Activated CD4-positive, alpha-beta T cell treated with anti-CD3 and anti-CD28 coated beads, Interleukin-2, amount 10 ng/mL, durations not matched to agents 7 days and 5 days (primary cell): ENCODE measurements at places on chromosomes 11 and 22.

DNA sequence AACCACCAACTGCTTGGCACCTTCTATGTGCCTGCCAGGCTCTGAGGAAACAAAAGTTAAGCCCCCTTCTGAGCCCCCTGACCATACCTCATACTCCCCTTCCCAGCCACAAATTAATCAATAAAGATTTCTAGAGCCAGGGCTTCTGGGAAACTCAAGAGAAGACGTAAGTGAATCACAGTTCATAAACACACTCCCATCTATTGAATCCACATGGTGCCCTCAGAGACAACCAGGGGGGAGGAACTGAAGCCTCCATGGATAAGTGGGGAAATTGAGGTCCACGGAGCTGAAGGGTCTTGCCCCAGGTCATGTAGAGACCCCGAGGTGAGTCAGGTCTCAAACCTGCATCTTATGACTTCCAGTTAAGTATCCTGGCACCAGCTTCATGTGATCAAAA is 150.6 kb downstream of the MN1 start:
- DNase-seq: no peak

- no peak for DNase-seq
Observed at GRCh38 chr11:117868088-117868487, 8.4 kb downstream of the FXYD6 start.

DNA sequence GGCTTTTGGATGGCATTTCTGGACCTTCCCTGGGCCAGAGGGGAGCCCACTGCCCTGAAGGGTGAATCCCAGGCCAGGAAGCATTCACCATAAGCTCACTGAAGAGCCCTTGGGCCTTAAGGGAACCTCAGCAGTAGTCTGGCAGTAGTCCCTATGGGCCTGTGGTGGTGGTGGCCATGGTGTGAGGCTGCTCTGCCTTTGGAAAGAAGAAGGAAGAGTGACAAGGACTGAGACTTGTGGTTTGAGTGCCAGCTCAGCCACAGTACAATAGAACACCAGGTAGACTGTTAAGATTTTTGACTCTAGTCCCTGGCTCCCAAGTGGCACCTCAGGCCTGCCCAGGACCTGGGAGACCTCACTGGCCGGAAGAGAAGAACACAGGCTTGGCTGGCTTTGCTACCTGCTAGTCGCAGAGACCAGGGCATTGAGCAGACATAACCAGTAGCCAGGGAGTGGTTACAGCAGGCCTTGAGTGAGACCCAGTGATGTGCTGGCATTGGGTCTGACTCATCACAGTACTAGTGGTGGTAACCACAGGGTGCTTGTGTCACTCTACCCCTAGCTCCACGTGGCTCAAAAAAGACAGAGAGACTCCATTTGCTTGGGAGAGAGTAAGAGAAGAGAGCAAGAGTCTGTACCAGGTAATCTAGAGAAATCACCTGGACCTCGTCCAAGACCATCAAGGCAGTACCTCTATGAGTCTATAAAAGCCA is 259.8 kb upstream of the BLID start:
- no peak for DNase-seq

DNA sequence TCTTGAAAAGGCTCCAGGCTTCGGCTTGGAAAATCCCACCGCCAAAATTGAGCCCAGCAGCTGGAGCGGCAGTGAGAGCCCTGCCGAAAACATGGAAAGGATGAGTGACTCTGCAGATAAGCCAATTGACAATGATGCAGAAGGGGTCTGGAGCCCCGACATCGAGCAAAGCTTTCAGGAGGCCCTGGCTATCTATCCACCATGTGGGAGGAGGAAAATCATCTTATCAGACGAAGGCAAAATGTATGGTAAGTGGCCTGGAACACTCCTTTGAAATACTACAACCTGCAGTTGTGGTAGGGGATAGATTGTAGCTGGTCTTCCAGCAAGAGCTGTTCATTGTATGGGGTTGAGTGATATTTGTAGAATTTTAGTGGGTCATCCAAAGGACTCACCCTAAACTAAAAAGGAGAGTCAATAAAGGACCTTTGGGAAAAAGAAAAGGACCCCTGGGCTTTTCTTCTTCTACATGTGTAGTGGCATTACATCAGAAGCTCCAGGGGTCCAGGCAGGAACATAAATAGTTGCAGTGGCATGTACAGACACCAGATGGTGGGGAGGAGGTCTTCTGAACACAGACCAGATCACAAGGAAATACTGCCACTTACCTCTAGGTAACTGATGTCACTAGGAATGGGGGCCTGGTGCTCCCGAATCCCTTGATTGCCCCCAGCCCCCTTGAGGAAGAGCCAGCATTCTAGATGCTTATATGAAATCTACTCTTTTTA is 90.1 kb downstream of the TEAD1 start:
- no peak for DNase-seq

- DNase-seq: no peak
Observed at GRCh38 chr22:29758959-29759358, 7.8 kb downstream of the ZMAT5 start.

DNA sequence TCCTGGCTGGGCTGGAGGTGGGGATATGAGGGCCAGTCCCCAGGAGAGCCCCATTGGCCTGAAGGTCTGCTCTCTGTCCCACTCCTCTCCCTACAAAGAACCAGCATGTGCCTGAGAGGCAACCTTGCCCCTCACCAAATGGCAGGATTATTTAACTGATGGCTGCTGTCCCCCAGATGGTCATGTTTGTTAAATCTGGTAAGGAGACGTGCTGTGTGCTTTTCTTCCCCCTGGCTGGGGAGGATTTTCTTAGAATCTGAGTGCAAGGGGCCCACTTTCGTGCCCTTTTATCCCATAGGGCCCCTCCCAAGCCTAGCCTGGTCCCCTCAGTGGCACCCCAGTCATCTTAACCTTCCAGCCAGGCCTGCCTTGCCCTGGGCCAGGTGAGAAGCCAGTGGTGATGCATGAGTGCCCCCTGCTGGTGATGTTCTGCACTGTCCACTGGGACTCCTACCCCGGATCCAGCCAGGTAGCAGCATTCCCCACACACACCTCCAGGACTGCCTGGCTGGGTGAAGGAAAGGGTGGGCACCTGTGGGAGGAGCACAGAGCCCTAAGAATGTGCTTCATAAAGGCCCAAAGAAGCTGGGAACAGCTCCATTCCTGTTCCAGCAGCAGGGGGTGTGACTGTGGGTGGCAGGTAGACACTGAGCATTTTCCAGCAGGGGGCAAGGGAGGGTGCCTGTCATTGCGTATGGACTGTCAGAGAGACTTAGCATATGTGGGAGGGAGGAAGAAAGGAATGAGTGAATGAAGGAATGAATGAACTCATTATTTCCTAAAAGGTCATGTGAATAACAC is 28.9 kb downstream of the MFNG start:
- peak; percentile 89 for DNase-seq

DNA sequence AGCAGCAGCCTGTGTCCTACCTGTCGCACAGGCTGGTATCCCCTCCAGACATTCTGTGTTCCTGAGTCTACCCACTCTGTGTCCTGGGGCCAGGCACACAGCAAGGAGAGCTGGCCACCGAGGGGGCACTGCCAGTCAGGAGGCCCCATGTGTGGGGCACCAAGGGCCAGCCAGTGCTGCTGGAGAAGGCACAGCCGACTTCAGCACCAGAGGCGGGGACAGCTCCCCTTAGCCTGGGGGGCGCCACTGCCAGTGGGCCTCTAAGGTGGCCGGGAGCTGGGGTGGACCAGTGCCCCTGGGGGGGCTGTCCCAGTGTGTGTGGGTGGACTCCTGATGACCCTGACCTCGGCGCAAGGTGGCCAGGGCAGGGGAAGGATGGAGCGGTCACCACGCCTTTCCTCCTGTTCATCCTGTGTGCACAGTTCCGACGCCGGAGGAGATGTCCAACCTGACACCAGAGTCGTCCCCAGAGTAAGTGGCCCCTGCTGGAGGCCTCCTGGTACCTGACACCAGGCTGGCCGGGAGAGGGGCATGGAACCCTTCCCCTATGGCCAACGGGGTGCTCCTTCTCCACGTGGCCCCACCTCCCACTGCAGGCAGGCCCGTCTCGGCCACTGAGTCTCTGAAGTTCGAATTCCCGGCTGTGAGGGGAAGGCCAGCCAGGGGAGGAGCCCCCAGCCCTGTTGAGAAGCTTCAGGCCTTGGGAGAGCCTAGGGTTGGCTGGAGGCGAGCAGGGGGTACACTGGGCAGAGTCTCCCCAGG is 35.4 kb downstream of the MOB2 start:
- DNase-seq: no peak

DNA sequence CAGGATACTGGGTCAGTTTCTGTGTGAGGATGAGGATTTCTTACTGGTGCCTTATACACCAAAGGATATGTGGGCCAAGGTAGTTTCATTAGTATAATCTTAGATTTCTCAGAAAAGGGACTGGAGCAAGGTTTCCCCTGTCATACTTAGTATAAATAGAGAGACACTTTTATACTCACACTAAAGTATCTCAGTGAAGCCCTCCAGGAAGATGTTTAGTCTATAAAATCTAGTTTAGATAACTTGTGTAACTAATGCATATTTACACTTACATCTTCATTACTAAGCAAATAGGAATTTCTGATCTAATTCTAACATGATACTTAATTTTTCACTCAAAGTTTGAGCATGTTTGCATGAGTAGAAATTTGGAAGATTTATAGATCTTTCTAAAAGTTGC is 11.1 kb downstream of the EMSY start:
- no peak for DNase-seq

GRCh38 chr11:92253945-92254344 is 29.3 kb downstream of the FAT3 start:
- no peak for DNase-seq

DNA sequence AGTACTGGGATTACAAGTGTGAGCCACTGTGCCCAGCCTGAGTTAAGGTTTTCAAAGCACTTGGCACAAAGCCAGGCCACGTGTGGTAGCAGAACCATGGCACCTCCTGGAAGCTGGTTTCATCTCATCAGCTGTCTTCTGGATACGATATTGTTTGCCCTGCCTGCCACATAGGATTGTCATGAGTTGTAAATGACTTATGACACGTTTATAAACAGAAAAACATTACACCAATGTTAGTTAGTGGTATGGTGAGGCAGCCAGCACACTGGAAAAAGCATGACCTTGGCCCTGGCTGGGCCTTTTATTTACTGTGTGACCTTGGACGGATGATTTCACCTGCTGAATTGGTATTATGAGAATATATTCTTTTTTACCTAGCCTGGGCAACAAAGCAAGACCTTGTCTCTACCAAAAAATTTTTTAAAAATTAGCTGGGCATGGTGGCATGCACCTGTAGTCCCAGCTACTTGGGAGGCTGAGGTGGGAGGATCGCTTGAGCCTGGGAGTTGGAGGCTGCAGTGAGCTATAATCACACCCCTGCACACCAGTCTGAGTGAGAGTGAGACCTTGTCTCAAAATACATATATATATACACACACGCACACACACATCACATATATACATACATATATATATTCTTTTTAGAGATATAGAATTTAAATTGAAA is 24.0 kb upstream of the MYH9 start:
- peak; percentile 24 for DNase-seq

- no peak for DNase-seq
Observed at GRCh38 chr11:43723617-43724016, 43.1 kb downstream of the HSD17B12 start.

GRCh38 chr11:82889133-82890001 is 10.9 kb downstream of the PRCP start:
- DNase-seq: no peak

- DNase-seq: no peak
Observed at GRCh38 chr22:27809700-27810608, 8.4 kb upstream of the MN1 start.
